ENCODE measurements at places on chromosomes 1 and 21.

DNA sequence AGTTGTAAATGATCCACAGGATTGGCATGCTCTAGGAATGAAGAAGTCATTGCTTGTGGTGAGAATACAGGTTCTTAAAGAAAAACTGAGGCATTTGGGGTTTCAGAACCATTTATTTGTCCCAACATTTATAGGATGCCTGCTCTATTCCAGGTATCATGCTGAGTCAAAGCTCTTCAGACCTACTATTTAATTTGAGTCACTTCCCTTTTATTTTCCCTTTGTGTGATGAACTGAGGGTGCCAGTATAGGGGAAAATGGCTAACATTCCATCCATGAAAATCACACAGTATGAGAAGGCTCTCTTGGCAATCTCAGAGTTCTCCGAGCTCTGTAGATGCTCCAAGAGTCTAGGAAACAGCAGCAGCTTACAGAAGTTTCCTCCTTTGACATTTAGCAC is 110.4 kb downstream of the RNF220 start:
- DNase-seq = no peak

DNA sequence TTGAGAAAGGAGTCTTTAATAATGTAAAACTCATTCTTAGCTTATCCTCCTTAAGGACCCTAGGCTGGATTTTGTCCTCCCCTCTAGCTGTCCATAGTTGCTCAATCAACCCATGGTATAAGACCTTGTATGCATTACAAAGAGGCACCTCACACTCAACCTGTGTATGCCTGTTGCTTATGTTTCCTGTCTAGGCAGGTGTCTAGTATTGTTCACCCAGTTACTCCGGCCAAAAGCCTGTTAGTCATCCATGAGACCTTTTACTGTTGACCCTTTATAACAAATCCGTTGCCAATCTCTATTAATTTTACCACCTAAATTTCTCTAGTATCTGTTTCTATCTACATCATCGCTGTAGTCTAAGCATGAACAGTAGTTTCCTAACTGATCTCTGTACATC is 3.7 kb downstream of the LYPLAL1 start:
- DNase-seq = no peak

- no peak for DNase-seq
These were observed 107.3 kb upstream of the SYT6 start for GRCh38 chr1:114260805-114261484.

- no peak for DNase-seq
These were observed 8.3 kb upstream of the C8B start for GRCh38 chr1:56973923-56974742.

- no peak for DNase-seq
These were observed 31.0 kb downstream of the NTMT2 start for GRCh38 chr1:170176772-170177171.

- no peak for DNase-seq
These were observed 31.0 kb downstream of the FOXD2 start for GRCh38 chr1:47468709-47469389.

DNA sequence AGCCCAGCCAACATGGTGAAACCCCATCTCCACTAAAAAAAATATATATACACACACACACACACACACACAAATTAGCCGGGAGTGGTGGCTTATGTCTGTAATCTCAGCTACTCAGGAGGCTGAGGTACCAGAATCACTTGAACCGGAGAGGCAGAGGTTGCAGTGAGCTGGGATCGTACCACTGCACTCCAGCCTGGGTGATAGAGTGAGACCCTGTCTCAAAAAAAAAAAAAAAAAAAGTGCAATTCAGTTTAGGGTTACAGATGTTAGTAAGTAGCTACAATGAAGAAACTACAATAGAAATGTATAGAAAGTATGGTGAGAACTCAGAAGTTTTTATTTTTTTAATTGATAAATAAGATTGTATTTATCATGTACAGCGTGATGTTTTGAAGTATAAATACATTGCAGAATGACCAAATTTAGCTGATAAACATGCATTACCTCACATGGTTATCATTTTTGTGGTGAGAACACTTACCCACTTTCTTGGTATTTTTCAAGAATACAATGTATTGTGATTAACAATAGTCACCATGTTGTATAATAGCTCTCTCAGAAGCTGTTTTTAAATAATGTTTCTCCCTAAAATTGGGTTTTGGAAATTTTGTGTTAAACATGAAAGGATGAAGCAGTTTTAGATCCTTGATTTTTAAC is 17.9 kb downstream of the KDM1A start:
- DNase-seq = no peak

DNA sequence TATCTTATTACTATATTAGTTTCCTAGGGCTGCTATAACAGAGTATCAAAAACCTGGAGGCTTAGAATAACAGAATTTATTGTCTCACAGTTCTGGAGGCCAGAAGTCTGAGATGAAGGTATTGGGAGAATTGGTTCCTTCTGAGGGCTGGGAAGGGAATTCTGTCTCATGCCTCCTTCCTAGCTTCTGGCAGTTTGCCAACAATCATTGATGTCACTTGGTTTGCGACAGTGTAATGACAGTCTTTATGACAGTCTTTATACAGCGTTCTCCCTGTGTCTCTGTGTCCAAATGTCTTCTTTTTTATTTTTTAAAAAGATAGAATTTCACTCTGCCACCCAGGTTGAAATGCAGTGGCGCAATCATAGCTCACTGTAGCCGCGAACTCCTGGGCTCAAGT is 15.8 kb upstream of the CENPF start:
- DNase-seq = no peak

GRCh38 chr1:54282101-54282847 is 82.3 kb downstream of the MRPL37 start:
- no peak for DNase-seq

DNA sequence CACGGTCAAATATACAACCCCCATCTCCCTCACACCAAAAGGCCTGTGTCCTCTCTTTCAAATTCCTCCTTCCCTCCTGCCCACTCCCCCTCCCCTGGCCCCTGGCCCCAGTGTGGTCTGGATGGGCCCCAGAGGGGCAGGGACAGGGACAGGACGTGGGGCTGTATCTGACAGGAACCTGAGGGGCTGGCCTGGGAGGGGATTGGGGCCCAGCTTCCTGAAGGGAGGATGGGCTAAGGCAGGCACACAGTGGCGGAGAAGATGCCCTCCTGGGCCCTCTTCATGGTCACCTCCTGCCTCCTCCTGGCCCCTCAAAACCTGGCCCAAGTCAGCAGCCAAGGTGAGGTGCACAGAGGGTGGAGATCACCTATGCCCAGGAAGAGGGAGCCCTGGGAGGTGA is at the start of gene MPL:
Gene MPL, plus strand, starts transcription at position 231 of the 400 bp plus-strand sequence. Its CDS starts 31 bp downstream, at position 262.
- no peak for DNase-seq

GRCh38 chr1:212074856-212075255 is 39.3 kb downstream of the DTL start:
- DNase-seq = no peak

GRCh38 chr1:15429701-15430149 is 8.5 kb upstream of the CTRC start:
- DNase-seq = no peak

- DNase-seq = no peak
These were observed 2.3 kb upstream of the PLA2G2A start for GRCh38 chr1:19981507-19982312.

DNA sequence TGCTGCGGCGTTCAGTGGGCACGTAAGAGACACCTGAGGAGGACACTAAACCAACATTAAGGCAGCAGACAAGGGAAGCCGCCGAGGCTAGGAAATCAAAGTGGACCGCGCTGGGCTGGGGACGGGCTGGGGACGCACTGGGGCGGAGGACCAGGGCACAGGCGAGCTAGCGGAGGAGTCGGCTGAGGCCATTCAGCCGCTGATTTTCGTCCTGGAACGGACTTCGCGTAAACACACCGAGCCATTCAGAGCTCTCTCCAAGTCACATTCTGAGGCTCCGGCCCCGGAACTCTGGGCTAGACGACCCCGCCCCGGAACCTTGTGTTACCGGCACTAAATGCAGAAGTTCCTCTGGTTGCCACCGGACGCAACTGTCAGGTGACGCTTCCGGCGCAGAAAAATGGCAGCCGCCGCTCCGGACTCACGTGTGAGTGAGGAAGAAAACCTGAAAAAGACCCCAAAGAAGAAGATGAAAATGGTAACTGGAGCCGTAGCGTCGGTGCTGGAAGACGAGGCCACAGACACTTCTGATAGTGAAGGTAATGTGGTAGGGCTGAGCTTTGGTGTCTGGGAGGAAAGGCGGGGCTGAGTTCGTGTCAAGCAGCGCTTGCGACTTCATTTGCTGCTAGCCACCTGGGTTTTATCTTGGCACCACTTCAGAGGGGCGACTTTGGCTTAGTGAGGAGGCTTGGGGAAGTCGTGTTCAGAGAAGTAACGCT is at the start of gene RRP15:
Gene RRP15, plus strand, starts transcription at position 377 of the 719 bp plus-strand sequence. Its CDS starts 24 bp downstream, at position 401.
- peak; percentile 93 for DNase-seq

DNA sequence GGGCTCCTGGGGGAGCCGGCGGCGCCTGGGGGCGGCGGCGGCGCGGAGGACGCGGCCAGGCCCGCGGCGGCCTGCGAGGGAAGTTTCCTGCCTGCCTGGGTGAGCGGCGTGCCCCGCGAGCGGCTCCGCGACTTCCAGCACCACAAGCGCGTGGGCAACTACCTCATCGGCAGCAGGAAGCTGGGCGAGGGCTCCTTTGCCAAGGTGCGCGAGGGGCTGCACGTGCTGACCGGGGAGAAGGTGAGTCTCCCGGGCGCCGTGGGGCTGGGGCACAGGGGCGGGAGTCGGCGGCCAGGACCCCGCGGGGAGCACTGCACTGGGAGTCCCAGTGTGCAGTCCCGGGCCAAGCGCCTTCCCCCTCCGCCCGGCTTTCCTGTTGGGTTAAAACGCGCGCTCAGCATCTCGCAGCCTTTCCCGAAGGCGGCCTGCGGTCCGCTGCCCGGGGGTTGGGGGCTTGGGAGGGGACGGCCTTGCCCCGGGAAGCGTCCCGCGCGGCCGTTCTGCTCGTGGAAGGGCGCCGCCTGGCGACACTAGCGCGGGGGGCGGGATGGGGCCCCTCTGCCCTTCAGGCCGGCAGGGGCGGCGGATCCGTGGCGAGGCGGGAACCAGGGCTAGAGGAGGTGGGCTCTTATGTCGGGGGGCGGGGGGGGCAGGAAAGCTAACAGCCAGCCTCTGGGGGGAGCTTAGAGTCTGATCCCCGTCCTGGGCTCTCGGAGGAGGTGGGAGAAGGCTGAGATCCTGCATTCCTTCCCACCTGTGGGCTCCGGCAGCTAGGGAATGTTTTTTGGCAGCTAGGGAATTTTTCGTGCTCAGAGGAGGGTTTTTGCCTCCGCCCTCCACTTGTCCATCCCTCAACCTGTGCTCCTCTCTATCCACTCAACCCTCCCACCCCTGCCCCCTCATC is 1.1 kb downstream of the HUNK start:
- DNase-seq = peak; percentile 80

DNA sequence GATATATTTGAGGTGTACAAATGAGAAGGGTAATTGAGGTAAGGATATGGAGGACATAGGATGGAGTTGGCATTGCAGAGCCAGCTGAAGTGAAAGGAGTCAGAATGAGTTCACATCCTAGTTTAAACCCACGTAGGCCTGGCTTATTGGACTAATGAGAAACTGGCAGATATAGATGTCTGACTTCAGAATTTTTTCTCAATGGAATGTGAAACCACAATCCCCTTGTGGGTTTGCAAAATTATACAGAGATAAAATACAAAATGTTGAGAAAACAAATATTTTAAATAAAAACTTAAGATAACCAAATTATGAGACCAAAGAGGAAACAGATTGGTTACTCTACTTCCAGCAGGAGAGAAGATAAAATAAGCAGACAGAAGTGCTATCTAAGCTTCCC is 277.4 kb upstream of the LRRC7 start:
- no peak for DNase-seq

DNA sequence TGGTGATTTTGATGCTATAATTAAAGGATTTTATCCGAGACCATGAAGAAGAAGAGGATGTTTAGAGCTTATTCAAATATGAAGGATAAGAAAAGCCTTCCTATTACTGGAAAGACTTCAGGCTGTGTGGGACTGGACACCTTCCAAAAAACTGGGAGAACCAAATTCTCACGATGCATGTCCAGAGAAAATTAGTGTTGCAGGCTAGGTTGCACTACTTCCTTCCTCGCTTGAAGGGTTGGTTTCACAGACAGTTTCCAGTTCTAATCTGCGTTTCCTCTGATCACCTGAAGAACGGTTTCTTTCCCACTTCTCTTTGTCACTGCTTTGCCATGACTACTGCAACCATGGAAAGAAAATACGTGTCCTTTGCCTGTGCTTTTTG is 2.0 kb downstream of the MTARC2 start:
- no peak for DNase-seq

DNA sequence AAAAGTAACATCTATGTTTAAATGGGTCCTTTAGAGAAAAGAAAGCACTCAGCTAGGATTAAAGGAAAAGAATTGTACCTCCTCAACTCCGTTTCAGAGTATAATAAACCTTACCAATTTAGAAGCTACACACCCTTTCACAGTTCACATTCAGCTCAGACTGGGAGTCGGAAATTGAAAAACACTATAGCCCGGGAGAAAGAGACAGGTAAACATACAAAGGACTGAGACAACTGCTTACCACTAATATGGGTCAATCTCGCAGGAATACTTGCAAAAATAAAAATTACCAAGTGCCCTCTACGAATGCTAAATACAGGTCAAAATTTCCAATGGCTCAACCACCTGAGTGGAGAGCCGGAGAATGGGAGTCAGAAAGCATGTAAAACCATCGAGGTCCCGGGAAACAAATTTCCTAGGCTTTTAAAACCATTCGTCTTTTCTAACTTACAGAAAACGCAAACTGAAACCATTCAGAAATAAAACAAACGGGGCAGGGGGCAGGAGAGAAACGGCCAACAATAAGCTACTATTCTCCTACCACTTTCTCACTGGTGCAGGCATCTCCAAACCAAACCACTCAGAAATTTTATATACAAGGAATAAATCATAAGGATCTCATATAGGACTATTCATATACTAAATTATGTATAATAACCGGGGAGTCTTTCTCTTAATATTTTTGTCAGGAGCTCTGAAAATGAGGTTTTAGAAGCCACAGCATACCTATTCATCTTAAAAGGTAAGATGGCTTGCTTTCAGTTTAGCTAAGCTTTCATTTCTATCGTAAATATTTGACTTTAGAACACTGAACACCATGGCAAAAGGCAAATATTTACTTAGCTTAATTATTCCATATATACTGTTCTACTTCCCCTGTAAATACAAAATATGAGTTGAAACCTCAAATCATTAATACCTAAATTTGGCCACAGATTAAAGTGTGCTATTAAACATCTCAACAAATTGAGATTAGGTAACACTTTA is 136.5 kb downstream of the RERE start:
- DNase-seq = no peak

- peak; percentile 12 for DNase-seq
These were observed 115.1 kb upstream of the GJB5 start for GRCh38 chr1:34639701-34640100.

- DNase-seq = no peak
These were observed 148.7 kb downstream of the EDEM3 start for GRCh38 chr1:184605941-184606340.

- DNase-seq = peak; percentile 63
These were observed 157.1 kb upstream of the NRIP1 start for GRCh38 chr21:15221799-15222386.

DNA sequence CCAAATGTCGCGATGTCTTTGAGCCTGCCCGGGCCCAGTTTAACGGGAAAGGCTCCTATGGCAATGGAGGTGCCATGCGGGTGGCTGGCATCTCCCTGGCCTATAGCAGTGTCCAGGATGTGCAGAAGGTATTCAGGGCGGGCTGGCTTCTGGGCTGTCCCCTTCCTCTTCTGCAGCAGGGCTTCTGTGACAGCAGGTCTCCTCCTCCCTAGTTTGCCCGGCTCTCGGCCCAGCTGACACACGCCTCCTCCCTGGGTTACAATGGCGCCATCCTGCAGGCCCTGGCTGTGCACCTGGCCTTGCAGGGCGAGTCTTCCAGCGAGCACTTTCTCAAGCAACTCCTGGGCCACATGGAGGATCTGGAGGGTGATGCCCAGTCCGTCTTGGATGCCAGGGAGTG is 3.0 kb downstream of the ADPRS start:
- no peak for DNase-seq

GRCh38 chr1:204623894-204624361 is 61.6 kb downstream of the LRRN2 start:
- peak; percentile 83 for DNase-seq

Measured in BE2C (cell line).